ENCODE measurements at places on chromosomes 3 and 15.
A peak's percentile ranks its signal among the peaks of the same experiment; 100 is the strongest.

GRCh38 chr3:124174476-124174875 is 182.6 kb upstream of the ROPN1 start:
- DNase-seq = no peak

GRCh38 chr3:87333393-87333892 is 57.1 kb upstream of the POU1F1 start:
- peak; percentile 94 for DNase-seq

GRCh38 chr3:162285259-162285658 is 788.7 kb downstream of the OTOL1 start:
- no peak for DNase-seq

DNA sequence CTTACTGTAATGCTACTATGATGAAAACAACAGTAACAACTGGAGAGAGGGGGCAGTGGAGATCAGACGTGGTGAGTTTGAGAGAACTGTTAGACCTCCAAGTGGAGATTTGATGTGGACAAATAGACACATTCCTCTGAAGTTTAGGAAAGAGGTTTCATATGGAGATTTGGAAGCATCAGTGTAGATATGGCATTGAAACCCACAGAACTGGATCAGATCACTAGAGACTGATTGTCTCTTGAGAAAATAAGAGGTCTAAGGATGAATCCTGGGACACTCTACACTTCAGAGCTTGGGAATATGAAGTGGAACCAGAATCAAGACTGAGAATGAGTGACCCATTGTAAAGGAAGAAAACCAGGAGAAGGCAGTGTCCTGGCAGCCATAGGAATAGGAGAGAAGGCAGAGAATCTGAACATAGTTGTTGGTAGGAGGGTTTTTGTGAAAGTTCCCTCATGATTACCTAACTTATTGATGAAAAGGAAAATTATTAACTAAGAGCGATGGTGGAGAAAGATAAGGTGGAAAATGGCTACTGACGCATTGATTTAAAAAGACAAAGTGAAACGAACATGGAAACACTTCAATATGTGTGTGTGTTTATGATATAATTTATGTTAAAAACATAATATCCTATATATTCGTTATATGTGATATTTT is 29.7 kb upstream of the PYDC2 start:
- no peak for DNase-seq

DNA sequence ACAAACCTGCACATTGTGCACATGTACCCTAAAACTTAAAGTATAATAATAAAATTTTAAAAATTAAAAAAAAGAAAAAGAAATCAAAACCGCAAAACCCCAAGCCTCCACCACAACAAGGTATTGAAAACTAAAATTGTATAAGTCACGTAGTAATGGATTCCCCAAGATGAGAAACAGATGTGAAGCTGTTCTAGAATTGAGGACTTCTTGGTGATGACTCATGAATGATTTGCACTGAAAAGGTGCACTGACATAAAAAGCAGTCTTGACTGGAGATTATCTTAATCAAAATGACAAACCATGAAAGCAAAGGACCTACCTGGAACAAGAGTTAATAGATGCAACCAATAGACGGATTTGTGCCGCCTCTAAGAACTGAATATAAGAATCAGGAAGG is 225.8 kb downstream of the MYRIP start:
- peak; percentile 71 for DNase-seq

DNA sequence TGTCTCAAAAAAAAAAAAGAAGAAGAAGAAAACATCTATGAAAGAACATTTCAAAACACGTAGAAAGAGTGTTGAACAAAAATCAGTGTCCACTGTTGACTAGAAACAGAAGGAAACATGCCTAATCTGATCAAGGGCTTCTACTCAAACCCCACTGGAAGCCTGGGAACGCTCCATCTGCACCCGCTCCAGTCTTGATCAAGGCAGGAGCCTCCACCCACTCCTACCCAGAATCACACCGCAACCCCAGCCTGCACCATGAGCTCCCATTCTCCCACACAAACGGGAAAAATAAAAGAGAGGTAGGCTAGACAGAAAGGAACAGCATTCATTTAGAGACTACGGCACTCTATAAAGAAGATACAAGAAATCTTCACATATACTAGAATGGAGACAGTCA is 40.9 kb upstream of the OCA2 start:
- no peak for DNase-seq

DNA sequence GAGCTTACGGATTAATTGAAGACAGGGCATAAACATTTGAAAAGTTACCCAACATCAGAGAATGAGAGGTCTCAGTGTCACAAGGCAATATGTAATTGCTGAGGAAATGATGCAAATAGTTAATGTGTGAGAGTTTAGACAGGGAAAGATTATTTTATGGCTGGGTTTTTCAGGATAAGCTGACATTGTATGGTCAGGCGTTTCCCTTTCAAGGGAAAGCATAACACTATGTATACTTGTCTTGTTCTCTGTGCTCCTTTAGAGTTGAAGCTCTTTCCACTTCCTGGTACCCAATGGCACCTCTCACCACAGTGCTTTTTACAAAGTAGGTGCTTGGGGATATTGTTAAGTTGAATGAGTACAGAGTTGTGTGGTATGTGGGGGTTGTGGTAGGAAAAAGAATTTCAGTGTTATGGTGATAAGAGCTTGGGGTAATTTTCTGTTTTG is 19.9 kb downstream of the IQGAP1 start:
- no peak for DNase-seq

GRCh38 chr3:50430191-50430590 is 70.9 kb upstream of the TMEM115 start:
- no peak for DNase-seq

DNA sequence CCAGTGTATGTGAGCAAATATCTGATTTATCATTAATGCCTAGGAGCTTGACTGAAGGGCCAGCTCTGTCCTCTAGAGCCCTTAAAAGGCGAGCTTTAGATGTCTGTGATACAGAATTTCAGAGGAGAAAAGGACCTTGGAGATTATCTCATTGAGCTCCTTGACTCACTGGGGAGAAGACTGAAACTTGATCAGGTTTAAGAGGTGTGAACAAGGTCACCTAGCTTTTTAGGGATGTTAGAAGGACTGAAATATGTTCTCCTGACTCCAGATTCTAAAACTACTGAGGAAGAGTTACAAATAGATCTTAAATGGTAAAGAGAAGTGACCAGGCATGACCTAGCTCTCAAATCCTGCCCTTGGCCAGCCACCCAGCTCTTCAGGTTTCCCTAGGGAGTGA is 193.7 kb upstream of the BHLHE40 start:
- no peak for DNase-seq

DNA sequence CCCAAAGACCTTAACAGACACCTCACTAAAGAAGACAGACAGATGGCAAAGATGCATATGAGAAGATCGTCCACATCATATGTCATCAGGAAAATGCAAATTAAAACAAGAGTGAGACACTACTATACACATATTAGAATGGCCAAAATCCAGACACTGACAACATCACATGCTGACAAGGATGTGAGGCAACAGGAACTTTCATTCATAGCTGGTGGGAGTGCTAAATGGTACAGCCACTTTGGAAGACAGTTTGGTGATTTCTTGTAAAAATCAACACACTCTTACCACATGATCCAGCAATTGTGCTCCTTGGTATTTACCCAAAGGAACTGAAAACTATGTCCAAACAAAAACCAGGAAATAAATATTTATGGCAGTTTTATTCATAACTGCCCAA is 17.6 kb downstream of the CHDH start:
- no peak for DNase-seq

- DNase-seq = no peak
Observed at GRCh38 chr3:23696842-23697241, 108.9 kb upstream of the UBE2E1 start.

DNA sequence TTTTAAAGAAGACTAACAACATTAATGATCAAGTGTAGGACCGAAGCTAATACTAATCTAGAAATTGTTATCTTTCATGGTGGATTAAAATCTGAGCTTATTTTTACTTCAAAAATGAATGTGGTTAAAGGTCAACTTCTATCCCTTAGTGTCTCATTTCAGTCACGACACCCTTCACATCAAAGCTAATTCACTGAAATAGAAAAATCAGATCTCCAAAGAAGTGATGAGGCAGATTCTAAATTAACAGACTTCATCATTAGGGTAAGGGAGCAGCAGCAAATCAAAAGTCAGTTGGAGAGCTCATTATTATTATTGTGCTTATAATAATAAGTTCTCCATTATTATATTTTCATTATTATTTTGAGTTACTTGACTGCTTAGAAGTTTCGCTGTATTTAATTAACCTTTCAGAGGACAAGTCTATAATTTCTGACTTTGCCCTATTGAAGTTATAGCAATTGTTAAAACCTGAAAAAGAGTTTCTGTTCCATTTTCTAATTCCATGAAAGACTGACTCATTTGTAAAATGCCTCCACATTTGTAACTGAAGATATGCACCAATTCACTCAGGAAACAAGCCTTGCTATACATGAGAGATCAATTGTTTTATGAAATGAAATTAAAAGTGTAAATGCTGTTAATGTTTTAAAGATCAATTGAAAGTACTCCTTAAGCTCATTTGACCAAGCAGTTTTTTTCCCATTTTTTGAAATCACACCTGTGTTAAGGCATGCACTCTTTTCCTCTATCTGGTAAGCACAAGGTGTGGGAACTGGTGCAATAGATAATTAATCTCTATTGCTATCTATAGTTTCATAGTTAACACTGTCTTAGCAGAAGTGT is 23.1 kb upstream of the CMC1 start:
- no peak for DNase-seq

- DNase-seq = no peak
Observed at GRCh38 chr15:62798536-62798935, 244.0 kb upstream of the TPM1 start.
